Stimulated activated CD4-positive, alpha-beta T cell treated with anti-CD3 and anti-CD28 coated beads, TNF-alpha, amount 100 ng/mL, for 48 hours (primary cell): ENCODE measurements at places on chromosomes 12 and 14.

- DNase-seq = no peak
These were observed 70.4 kb upstream of the PTPRQ start for GRCh38 chr12:80373666-80374065.

GRCh38 chr14:50688875-50689274, 20.8 kb upstream of the SAV1 start:
- no peak for DNase-seq

DNA sequence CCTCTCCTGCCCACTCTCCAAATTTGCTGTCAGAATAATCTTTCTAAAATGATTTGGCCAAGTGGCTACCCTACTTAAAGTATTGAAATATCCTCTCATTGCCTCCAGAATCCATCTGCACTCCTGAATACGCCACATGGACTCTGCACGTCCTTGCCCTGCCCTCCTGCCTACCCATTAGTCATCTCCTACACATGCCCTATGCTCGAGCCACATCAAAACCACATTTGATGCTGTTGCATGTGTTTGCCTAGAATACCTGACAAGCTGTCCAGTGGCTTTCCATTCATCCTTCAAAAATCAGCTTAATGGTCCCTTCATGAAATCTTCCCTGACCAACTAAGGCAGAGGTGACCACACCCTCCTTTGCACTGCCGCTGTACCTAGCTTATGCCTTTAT, 17.0 kb downstream of the VCPKMT start:
- DNase-seq = no peak

- no peak for DNase-seq
These were observed 58.0 kb downstream of the FAR2 start for GRCh38 chr12:29207120-29207519.

GRCh38 chr14:92380131-92380530, 57.2 kb downstream of the SLC24A4 start:
- DNase-seq = no peak

DNA sequence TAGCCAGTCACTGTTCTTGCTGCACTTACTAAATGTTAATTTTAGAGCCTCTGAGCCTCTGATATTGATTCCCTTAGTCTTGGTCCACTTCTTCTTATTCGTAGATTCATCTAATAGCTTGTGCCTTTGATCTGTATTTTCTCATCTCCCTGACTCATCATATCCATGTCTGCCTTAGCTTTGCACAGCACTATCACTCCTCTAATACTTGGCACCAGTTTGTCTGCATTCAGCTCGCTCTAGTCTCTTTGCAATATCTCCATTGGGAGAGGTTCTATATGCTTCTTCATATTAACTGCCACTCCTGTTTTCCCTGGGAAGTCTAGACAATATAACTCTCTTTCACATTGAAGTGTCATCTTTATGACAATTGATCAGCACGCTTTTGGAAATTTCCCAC, 68.5 kb upstream of the CSRP2 start:
- no peak for DNase-seq

DNA sequence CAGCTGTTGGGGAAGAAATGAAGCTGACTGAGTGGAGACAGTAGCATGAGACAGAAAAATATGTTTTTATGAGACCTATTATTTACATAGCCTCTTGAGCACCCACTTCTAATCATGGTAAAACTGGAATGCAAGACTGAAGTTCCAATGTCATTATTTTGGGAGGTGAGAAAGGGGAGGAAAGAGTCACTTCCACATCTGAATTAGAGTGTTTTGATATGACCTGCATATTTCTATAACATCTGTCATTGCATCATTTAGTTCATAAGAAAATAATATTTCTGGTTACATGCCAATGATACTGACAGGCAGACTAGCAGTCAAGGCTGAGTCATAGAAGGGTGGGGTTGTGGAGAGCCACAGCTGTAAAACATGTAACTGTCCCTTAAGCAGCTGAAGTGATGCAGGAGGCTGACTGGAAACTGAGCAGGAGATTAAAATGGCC, 26.7 kb downstream of the NTN4 start:
- no peak for DNase-seq

- no peak for DNase-seq
These were observed 26.8 kb downstream of the AMN1 start for GRCh38 chr12:31702047-31702446.

GRCh38 chr14:55133416-55133815, 4.4 kb downstream of the LGALS3 start:
- no peak for DNase-seq

GRCh38 chr14:97116546-97116945, 319.4 kb downstream of the VRK1 start:
- DNase-seq = no peak

- DNase-seq = no peak
These were observed 63.9 kb downstream of the RERG start for GRCh38 chr12:15157269-15157671.

- no peak for DNase-seq
These were observed 99.0 kb downstream of the NUBPL start for GRCh38 chr14:31660191-31660590.

GRCh38 chr12:104446646-104447421, 9.9 kb upstream of the CHST11 start:
- no peak for DNase-seq

- DNase-seq = no peak
These were observed 13.8 kb downstream of the VASH1 start for GRCh38 chr14:76774821-76775694.
